NCI-H1105 treated with DMSO at 0.1 percent for 48 hours (cell line): ENCODE measurements at places on chromosomes 13 and 19.

- no peak for DNase-seq
Measured at GRCh38 chr19:35140207-35140961, 1.8 kb downstream of the FXYD1 start.

GRCh38 chr13:63167699-63168337, 1752.2 kb upstream of the PCDH20 start:
- DNase-seq = no peak

DNA sequence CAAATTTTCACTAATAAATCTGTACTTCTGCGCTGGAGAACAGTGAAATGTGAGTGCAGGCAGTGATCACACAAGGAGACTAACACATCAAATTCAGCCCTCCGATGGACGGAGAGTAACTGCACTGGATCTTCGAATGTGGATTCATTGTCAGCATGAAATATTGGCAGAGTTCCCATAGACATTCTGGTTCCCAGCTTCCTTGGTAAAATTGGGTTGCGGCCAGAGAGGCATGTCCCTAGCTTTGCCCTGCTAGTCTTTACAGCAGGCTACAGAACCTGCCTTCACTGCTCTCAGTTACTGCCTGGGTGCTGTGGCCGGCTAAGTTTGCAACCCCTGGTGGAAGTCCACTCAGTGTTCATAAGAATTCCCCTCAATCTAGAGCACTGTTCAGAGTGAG, 32.3 kb upstream of the UQCRFS1 start:
- DNase-seq = peak; percentile 87

DNA sequence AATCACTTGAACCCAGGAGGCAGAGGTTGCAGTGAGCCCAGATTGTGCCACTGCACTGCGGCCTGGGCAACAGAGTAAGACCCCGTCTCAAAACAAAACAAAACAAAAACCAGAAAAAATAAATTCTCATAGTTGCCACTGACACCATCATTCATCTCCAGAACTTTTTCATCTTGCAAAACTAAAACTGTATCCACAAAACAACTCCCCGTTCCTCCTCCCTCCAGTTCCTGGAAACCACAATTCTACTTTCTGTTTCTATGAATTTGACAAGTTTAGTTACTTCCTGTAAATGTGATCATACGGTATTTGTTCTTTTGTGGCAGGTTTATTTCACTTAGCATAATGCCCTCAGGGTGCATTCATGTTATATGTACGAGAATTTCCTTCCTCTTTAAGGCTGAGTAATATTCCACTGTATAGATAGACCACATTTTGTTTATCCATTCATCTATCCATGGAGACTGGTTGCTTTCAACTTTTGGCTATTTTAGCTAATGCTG, 13.2 kb upstream of the ADGRE5 start:
- DNase-seq = no peak

GRCh38 chr19:30649934-30650614, 277.9 kb downstream of the ZNF536 start:
- peak; percentile 95 for DNase-seq

DNA sequence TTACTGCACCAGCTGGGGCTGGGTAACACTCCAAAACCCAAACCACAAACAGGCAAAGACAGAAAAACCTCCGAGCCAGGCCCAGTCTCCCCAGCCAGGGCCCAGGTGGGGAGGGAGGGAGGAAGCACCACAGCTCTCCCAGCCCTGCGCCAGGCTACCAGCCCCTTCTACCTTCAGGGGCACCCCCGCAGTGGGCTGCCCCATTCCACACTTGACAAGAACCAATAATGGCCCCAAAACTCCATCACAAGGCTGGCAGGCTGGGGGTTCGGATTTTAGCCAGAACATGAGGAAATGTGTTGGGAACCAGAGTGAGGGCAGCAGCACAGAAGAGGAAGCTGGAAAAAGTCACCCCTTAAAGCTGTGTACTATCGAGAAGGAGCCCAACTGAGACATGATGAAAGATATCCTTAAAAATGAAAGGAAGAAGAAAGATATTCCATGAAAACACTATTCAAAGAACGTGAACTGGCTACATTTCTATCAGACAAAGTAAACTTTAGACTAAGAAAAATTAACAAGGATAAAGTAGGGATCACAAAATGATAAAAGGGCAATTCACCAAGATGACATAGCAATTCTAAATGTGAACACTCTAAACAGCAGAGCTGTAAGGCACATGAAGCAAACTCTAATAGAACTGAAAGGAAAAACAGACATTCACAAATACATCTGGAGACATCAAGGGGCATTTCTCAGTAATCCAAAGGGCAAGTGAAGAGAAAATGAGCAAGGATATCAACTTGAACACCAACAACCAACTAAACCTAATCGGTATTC, 12.9 kb downstream of the TUBGCP3 start:
- no peak for DNase-seq

GRCh38 chr19:3538965-3539755, at the start of gene TEKTIP1:
Gene TEKTIP1 (plus strand): TSS chr19:3539174. CDS start chr19:3539178, 4 bp downstream.
- peak; percentile 8 for DNase-seq

DNA sequence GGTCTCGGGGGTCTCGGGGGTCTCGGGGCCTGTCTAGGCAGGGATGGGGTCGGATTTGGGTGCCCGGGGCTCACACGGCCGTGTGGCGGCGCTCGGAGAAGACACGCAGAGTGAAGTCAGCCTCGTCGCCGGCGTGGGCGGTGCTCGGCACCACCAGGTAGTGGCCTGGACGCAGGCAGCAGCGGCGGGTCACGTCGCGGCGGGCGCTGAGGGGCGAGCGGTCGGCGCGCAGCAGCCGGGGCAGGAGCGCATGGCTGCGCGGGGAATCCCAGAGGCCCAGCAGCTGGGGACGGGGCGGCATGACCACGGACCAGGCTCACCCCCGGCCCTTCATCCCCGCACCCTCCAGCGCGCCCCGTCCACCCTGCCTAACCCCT, 8.2 kb downstream of the CAPN12 start:
- peak; percentile 38 for DNase-seq

DNA sequence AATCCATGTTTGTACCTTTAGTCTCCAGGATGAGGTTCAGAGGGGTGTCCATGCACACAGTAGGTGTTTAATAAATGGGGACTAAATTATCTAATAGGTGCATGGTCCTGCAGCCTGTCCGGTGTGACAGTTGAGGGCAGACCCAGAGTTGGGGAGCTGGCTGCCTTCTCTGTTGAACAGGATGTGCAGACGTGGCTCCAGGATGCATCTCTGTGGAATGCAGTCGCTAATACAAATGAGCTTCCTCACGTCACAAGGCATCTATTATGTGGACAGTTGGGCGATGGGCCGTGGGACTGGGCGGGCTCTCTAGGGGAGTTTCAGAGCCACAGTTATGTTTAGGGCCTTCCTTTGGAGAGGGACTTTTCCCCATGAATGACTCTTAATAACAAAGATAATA, 71.0 kb downstream of the SIPA1L3 start:
- DNase-seq = no peak

- no peak for DNase-seq
Measured at GRCh38 chr13:30882026-30882850, 23.8 kb upstream of the MEDAG start.

- DNase-seq = no peak
Measured at GRCh38 chr13:93473441-93474270, 247.0 kb downstream of the GPC6 start.

- DNase-seq = no peak
Measured at GRCh38 chr13:19264711-19265110, 83.1 kb upstream of the TUBA3C start.

DNA sequence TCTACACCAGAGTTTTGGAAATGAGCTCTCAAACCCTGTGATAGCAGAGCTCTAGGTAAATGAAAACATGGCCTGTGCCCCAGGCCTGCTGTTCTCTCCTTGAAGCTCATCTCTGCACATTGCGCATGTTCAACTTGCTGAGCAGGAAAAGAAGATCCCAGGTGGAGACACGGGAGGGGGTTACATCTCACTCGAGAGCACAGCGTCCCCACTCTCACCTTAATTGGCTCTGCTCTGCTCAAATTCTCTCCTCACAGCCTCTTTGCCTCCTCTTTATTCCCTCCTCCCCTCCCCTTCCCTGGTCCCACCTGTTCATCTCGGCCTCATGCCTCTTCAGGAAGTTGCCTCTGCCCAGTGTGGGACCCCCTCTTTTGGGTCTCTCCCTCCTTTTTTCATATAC, 44.7 kb downstream of the RGCC start:
- no peak for DNase-seq

DNA sequence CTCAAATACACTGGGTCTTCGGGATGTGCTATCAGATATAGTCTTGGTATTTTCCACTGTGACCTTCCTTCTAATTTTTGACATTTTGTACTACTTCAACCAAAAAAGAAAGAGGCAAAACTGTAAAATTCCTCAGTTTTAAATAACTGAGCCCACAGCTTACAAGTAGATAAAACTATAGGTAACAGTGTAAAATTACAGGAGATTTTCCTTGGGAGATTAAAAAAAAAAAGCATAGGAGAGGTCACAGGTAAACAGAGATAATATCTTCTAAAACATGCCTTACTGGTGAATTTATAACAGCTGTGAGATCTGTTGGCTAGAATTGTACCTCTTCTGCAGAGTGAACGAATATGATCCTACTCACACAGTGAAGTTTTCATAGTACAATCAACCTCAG, 7.1 kb downstream of the ZC3H13 start:
- no peak for DNase-seq
